ENCODE measurements at places on chromosomes 3 and 15.

GRCh38 chr3:113532698-113533533 lies 561 bp downstream of the SIDT1 start:
- DNase-seq: peak; percentile 12

DNA sequence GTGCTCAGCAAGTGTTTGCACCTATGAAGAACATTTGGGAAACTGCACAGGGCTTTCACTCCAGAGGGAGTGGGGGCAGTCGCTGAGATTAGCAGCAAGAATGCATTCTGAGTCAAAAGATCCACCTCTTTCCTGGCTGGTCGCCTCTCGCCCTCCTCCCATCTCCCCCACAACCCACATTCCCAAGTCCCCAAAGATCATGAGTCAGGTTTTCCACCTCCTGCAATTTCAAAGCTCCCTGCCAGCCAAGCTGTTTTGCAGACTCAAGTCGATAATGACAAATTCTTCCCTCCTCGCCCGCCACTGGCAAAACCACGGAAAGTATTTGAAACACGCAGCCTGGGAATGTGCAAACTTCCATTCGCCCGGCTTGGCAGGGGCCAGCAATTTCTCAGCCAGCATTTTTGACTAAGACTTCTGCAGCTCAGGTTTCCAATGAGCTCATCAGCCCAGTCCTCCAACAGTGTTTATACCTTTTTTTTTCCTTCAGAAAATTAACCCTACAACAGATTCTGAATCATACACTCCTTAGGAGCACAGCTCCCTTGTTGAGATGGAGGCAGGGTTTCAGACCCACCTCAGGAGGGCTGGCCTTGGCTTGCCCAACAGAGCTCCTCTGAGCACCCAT lies 181.4 kb downstream of the SMAD6 start:
- DNase-seq: no peak

DNA sequence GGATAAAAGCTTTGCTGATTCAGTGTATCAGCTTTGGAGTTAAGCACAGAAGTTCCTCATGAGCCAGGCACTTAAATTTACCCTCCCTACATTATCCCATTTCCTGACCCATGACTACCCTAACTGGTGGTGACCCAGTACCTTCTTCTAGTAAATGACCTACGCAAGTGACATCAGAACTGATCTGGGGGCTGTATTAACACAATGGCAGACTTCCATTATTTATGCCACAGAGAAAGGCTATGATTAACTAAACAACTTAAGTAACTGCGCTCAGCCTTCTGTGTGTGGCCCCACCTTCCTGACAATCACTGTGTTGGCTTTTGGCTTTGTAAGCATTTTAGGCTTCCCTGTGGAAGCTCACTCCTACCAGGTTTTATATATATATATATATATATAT lies 1.9 kb downstream of the MB21D2 start:
- no peak for DNase-seq

DNA sequence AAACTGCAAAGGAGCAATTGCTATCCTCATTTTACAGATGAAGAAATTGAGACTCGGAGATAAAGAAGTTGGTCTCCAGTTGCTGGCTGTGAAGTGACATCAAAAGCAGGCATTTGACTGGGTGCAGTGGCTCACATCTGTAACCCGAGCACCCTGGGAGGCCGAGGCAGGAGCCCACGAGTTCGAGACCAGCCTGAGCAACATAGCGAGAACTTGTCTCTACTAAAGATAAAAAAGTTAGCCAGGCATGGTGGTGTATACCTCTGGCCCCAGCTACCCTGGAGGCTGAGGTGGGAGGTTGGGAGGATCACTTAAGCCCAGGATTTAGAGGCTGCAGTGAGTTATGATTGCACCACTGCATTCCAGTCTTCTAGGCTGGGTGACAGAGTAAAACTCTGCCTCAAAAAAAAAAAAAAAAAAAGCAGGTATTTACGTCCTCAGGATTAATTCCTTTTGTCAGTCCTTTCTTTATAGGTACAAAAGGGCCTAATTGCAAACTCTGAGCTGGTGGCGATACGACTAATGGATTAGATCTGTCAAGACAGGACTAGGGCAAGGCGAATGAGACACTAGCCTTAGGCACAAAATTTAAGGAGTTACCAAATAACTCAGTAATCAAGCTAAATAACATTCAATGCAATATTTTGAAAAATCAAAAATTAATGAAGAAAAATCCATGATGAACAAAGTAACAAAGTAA lies 5.9 kb upstream of the DNASE1L3 start:
- DNase-seq: no peak

- no peak for DNase-seq
Observed at GRCh38 chr3:119175872-119176756, 2.7 kb downstream of the UPK1B start.

- DNase-seq: no peak
Observed at GRCh38 chr15:65993236-65993635, 123.9 kb downstream of the RAB11A start.

DNA sequence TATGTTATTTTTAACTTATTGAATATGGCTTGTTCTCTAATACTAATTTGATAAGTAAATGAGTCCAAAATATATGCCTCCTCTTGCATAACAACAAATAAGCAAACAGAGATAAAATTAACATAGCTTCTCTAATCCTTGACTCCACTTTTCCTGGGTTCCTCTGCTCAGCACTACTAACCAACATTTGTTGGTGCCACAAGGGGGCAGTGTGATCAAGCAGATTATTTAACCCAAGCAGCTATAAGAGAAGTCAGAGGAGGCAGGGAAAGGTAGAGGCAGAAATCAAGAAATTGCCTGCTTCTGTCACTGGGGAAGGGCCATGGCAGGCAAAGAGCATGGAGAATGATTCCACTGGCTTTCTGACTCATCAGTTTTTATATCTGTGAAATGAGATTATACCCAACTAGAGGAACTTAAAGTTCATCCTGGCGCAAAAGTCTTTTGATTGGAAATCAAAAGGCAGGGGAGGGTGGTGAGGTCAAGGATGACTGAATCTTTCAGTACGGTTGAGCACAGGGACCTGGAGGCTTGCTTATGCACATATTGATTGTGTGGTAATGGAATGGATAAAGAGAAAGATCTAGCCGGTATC lies 152.2 kb downstream of the IGSF11 start:
- DNase-seq: peak; percentile 44

DNA sequence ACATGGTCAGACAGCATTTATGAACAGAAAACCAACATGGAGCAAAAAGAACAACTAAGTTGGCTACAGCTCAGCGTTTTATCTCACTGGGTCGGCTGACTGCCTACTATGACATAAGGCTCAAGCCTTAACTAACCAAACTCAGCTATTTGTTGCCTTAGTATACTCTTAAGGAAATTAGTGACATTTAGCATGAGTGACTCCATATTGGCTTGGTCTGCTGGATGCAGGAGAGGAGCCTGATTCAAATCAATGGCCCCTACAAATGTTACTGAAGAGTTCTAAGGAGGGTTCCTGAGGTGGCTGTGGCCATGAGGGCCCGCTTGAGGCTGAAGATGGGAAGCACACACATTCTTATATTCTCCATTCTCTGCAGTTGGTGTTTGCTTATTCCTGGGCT lies 20.1 kb upstream of the ALDH1L1 start:
- no peak for DNase-seq

DNA sequence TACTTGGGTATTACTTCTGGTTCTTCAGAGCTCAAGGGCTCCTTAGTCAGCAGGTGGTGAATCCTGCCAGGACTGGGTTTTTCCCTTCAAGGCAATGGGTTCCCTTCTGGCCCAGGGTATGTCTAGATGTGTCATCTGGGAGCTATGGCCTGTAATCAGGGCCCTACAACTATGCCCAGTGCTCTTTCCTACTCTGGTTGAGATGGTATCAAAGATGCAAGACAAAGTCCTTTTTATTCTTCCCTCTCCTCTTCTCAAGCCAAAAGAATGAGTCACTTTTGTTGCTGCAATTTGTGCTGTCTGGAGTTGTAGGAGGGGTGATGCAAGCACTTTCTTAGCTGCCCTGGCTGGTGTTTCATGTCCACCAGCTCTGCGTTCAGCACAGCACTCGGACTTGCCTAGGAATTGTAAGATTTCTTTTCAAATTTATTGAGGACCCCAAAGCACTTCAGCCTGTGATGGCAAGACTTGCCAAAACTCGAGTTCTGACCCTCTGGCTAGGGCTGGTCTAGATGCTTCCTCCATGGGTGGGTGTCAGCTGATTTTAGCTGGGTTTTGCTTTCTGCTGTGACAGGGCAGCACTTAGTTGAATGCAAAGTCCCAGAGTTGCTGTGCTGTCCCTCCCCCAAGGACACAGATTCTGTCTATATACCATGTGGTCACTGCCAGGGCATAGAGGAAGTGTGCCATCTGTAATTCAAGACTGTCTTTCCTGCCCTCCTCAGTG lies 129.2 kb upstream of the CBLB start:
- DNase-seq: no peak

- DNase-seq: no peak
Observed at GRCh38 chr3:39808467-39809180, 785 bp upstream of the MYRIP start.

Data from activated CD4-positive, alpha-beta T cell treated with anti-CD3 and anti-CD28 coated beads, Interleukin-2, amount 50 U/mL, for 24 hours (primary cell).